ENCODE measurements at places on chromosomes 5 and 9.

- DNase-seq: no peak
Observed at GRCh38 chr5:113278976-113279375, 155.8 kb downstream of the TSSK1B start.

- no peak for DNase-seq
Observed at GRCh38 chr5:143673676-143674468, 138.1 kb upstream of the HMHB1 start.

GRCh38 chr5:172407822-172408221 is 46.5 kb downstream of the SH3PXD2B start:
- DNase-seq: no peak

DNA sequence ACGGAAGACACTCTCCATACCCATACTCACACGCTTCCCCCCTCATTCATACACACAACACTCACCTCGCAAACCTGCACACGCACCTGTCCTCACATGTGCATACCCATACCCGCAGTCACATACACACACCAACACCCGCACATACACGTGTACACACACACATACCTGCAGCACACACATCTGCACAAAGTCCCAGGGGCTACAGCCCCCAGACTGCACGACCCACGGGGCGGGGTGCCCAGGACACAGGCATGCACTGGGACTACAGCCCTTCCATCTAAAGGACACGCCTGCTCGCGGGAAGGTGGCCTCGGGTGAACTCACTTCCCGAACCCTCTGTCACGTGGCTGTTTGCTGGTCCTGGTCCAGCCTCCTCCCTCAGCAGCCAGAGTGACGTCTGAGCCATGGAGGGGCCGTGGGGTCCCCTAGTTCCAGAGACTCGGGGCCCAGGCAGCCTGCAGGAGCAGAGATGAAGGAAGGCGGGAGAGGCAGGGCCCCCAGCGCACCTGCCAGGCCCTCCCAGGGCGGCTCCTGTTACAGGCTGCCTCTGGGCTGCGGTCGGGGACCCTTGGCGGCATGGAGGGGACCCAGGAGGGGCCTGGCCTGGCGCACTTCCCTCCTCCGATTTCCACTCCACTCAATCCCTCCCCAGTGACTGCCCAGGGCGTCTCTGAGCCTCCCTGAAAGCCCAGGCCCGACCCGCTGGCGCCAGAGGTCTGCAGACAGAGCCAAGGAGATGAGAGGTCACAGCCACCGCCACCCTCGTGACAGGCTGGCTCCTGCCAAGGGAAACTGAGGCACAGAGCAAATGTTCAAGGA is 8.1 kb downstream of the SLC12A7 start:
- no peak for DNase-seq

DNA sequence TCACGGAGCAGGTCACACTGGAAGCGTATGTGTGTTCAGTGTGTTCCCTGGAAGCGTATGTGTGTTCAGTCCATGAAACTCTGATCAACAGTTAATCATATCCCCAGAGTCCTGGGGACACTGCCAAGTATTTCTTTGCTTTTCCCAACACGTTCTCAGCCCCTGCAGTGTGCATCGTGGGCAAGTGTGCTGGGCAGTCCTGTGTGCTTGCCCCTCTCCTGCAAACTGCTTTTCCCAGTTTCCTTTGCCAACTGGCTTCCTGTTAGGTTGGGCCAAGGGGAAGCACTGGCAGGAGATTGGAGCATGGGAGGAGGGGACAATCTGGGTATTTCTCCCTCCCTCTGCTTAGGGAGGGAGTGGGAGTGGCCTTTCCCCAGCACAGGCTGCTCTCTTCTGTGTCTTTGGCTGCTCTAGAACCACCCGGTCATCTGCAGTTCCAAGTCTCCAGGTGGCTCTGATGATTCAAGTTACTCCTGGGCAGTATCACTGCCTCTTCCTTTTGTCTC is 36.8 kb upstream of the NEK6 start:
- DNase-seq: no peak

DNA sequence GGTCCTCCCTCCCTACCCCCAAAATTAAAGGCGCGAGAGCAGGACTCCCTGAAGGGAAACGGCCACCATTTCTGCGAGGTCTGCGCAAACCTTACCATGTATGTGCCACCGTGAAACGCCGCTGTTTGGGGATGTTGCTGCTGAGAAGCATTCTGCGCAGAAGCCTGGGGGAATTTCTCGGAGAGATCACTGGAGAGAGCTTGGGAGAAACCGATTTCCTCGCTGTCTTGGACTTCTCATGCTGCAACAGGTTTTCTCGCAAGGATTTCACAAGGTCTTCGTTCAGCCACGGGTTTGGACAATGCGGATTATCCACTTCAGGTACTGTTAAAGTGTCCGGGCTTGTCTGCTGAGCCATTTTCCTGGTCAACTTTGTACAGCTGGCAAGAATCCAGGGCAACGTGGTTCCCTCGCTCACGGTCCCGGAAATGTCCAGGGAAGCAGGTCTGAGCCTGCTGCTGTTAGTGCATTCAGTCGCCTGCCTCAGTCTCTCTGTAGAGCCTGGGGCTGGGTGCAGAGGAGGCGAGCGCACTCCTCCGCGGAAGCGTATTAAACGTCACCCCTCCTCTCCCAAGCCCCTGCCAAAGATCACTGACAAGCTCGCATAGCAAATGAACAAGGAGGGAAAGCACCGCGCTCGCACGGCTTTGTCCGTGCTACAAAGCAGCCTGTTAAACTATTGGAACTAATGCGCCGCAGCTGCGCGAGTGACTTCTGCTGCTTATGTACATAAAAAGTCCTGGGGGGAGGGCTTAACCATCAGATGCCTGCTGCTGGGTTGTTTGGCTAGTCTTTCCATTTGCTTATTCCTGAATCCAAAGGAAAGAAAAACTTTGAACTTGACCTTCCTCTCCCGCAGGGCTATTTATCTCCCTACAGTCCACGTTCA is 125.1 kb downstream of the PDE4D start:
- no peak for DNase-seq
